ENCODE measurements at places on chromosomes 3 and 15.
A peak's percentile ranks its signal among the peaks of the same experiment; 100 is the strongest.

DNA sequence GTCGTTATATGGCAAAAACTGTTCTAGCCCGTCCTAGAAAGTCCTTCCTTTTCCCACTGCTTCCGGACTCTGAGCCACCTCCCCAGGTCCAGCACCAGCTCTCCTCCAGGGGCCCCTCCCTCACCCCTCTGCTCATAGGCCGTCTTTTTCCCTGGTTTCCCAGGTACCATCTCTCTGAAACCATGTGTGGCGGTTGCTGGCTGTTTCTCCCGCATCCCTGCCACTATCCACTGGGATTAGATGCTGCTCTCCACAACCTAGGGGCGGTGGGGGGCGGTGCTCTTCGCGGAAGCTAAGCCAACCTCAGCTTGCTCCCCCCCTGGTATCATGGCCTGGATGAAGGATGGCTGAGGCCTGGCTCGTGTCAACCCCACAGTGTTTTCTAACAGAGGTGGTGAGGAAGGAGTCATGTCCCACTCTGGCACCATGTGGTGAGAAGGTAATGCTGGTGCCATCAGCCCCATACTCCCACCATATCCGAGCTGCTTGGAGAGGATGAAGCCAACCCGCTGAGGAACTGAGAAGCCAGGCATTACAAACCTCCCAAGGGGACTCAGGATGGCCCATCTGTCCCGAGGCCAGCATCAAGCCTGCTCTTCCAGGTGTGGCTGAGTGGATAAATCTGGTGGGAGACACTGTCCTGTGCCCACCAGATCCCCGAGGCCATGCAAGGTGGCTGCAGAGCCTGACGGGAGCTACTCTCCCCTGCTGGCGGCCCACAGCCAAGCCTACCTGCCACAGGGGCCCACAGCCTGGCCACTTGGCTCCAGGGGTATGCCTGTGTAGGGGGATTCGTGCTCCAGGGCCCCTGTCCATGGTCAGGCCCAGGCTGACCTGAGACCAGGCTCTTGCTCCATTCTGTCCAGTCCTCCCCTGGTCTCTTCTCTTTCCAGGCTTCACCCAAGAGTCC is 27.9 kb upstream of the SLC41A3 start:
- no peak for DNase-seq

DNA sequence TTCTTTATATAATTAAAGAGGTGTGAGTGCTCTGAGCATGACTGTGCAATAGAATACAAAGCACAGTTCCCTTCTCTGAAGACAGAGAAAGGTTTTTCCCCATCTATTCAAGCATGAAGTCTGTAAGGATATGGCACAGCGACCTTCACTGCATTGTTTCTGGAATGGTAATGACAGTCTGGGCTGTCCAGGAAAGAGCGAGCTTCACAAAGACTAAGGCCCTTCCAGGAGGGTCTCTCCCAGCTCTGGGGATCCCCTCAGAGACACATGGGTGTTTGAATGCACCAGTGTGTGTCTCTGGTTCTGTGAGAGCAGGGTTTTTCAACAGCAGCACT is 179.9 kb upstream of the NR2E3 start:
- DNase-seq = no peak

- DNase-seq = no peak
Measured at GRCh38 chr15:63043335-63044076, 959 bp downstream of the TPM1 start.

DNA sequence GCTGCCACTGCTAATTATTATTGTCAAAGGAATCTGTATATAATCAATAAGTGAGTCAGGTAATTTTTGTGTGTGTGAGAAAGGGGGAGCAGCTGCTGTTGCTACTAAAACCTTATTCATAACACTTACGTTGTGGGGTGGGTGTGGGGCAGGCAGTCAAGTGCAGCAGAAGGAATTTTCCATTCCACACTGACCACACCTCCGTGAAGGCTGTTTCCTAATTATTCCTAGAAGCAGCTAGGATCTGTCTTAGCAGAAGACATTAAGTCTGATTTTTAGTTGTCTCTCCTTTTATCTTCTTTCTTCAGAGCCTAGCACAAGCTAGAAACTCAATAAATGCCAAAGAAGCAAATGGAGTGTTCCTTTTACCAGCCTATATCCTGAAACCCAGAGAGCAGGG is 4.0 kb upstream of the U2SURP start:
- no peak for DNase-seq

DNA sequence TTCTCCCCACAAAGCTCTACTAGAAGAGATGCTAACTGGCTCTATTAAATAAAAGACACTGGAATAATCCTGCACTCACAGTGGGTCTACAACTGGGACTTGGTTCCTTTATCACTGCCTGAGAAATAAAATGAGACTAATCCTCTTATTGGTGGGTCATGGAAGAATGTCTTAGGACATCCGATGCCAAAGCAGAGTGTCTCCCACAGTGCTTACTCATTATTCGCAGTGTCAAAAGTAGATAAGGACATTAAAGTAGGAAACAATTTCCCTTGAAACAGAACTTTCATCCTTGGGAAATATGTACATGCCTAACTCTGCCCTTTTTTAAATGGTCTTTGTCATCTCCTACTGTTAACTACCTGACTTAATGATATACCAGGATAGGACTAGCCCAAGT is 71.5 kb downstream of the GSK3B start:
- no peak for DNase-seq

GRCh38 chr3:52311576-52312119 is 4.5 kb upstream of the DNAH1 start:
- DNase-seq = no peak

DNA sequence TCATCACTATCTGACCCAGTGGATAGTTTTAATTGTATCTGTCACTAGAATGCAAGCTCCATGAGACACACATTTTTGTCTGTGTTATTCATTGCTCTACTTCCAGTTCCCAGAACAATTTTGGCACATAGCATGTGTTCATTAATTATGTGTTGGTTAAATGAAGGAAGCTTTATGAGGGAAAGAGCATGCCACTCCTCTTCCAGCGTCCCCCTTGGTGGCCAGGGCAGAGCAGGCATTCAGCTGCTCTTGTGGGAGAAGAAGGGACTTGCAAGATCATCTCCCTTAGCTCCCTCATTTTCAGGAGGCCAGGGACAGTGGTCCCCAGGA is 489 bp upstream of the GALNT15 start:
- DNase-seq = no peak

DNA sequence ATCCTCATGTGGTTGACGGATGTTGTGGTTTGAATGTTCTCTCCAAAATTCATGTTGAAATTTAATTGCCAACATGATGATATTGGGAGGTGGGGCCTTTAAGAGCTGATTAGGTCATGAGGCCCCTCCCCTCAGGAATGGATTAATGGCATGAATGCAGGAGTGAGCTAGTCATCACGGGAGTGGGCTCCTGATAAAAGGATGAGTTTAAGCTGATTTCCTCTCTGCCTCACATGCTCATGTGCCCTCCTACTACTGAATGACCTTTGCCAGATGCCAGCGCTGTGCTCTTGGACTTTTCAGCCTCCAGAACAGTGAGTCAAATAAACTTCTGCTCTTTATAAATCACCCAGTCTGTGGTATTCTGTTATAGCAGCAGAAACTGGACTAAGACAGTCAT is 111.2 kb downstream of the MYO5A start:
- no peak for DNase-seq

DNA sequence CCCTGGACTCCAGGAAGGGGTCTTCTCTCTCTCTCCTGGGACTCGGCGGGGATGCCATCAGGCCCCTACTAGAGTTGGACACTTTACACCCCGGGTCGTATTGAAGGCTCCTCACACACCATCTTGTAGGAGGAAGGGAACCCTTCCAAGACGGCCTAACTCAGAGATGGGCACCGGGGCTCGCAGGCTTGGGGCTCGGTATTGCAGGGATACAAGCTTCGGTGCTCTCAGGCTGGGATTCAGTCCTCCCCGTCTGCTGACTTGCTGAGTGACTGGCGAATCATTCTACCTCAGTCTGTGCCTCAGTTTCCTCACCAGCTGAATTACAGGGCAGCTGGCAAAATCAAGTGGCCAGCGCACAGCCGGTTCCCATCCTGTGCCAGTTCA is 419 bp upstream of the CALML4 start:
- DNase-seq = no peak

DNA sequence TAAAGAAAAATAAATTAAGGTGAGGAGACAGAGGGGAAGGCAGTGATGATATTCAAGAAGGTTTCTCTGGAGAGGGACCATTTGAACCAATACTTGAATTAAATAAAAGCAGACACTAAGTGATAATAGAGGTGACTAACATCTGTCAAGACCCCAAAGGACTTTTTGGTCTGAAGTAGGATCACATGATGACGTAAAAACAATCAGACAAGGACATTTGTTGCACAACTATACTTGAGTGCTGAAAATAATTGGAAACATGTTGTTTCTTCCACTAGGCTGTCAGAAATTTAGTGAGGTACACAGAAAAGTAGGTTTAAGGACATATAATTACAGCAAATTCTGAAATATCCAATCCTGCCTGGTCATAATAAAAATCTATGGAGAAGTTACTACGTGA is 179.5 kb downstream of the WNT5A start:
- no peak for DNase-seq

GRCh38 chr3:128218548-128219257 is 65.4 kb downstream of the EEFSEC start:
- no peak for DNase-seq

DNA sequence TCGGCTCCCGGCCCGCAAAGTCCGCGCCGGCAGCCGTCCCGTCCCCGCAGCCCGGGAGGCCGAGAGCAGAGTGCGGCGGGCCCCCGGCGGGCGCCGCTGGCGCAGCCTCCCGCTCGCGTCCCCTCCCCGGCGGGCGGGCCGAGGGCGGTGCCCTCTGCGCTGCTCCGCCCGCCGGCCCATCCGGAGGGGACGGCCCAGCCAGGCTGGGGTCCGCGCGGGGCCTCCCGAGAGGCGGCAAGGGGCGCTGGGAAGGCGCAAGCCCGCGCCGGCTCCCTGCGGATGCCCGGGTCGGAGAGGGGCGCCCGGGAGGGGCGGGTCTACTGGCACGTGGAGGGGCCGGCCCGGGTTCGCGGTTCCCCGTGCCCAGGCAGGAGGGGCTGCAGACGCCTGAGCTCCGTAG is at the start of the genes CLCN2 and POLR2H:
Gene CLCN2, minus strand, starts transcription at position 74 of the 400 bp plus-strand sequence. CDS start 126 bp downstream, outside the sequence.
Gene POLR2H, plus strand, starts transcription at position 179 of the 400 bp plus-strand sequence. CDS start 1,783 bp downstream, outside the sequence.
- DNase-seq = peak; percentile 37

DNA sequence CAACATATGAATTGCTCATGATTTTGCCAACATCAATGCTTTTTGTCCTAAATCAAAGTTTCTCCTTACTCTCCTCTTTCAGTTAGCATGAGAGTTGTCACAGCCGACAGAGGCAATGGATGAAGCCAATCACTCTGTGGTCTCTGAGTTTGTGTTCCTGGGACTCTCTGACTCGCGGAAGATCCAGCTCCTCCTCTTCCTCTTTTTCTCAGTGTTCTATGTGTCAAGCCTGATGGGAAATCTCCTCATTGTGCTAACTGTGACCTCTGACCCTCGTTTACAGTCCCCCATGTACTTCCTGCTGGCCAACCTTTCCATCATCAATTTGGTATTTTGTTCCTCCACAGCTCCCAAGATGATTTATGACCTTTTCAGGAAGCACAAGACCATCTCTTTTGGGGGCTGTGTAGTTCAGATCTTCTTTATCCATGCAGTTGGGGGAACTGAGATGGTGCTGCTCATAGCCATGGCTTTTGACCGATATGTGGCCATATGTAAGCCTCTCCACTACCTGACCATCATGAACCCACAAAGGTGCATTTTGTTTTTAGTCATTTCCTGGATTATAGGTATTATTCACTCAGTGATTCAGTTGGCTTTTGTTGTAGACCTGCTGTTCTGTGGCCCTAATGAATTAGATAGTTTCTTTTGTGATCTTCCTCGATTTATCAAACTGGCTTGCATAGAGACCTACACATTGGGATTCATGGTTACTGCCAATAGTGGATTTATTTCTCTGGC is 2.5 kb downstream of the OR4F6 start:
- DNase-seq = no peak

GRCh38 chr3:105585-105984 is 91.0 kb upstream of the CHL1 start:
- no peak for DNase-seq

GRCh38 chr3:183944775-183945174 is 60.1 kb upstream of the PARL start:
- no peak for DNase-seq

DNA sequence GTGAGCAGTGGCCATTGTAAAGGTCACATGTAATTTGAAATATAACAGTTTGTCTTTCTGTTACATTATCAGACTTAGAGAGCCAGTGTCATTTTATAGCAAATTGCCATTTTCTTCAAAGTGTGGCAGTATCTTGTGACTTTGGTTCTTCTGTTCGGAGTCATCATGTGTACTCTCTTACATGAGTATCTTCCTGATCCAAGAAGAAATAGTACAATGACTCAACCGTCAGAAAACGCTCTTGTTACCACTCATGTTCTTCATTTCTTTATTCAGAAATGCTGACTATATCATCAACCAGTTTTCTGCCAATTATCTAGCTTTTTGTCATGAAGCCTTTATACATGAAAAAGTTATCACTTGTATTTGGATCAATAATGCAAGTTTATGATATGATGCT is 93.6 kb upstream of the CGNL1 start:
- no peak for DNase-seq

DNA sequence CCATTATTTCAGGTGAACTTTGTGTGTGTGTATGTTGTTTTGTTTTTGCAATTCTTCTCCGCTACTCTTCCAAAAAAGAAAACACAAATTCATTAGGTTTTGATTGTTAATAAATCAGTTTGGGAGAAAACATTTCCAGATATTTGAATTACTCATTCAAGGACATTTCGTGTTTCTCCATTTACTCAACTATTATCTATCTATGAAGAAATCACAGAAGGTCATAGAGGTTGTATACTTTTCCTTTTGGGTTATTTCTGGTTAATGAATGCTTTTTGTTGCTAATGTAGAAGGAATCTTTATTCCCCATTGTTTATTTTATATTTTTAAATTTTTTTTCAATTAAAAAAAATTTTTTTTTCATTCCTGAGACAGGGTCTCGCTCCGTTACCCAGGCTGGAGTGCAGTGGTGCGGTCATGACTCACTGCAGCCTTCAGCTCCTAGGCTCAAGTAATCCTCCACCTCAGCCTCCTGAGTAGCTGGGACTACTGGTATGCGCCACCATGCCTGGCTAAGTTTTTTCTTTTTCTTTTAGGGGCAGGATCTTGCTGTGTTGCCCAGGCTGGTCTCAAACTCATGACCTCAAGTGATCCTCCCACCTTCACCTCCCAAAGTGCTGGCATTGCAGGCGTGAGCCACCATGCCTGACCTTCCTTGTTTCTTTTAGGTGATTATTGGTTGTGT is 28.4 kb downstream of the IGF1R start:
- no peak for DNase-seq

GRCh38 chr3:98536456-98537017 is 4.8 kb downstream of the GPR15 start:
- DNase-seq = no peak

DNA sequence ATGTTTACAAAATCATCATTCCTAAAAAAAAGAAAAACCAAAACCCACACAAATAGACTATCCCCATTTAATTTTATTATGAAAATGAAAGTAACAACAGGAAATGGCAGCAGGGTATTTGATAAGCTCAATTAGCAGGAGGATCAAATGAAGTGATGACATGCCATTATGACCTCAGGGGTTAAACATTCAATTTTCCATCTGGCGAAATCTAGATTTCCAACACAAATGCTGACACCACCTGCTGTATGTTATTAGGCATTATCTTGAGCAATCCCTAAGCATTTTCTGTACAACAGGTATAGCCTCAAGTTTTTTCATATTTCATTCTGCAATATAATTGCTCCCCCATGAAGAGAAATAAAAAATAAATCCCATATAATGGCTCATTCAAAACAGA is 57.1 kb downstream of the SHQ1 start:
- DNase-seq = no peak

- no peak for DNase-seq
Measured at GRCh38 chr15:92091155-92091734, 237.7 kb downstream of the SLCO3A1 start.

- no peak for DNase-seq
Measured at GRCh38 chr15:94910166-94910565, 678.8 kb downstream of the MCTP2 start.

Measured in stimulated activated CD8-positive, alpha-beta memory T cell treated with anti-CD3 and anti-CD28 coated beads, Interleukin-7, amount 100 ng/mL, for 4 hours (primary cell).